ENCODE measurements at places on chromosomes 6 and 20.

DNA sequence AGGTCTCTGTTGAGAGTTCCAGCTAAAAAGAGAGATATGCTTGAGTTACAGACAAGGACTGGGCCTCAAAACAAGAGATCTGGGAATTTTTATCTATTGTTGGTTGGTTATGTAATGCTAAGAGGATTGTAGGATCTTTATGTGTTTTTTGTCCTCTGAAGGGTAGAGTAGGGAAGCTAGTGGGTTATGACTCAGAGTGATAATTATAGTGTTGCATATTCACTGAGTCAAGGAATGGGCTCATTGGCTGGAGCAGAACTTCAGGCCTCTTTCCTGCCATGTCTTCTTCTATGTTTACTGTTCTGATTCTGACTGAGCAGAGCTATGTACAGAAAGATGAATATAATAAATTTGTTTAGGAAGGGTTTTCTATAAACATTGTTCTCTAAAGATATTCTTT is 66.1 kb upstream of the NOX3 start:
- DNase-seq, result no peak

- peak; percentile 51 for DNase-seq
These were observed 49.0 kb downstream of the COL11A2 start for GRCh38 chr6:33143113-33143770.

- DNase-seq, result no peak
These were observed 12.4 kb upstream of the CCN5 start for GRCh38 chr20:44702776-44703175.

- DNase-seq, result no peak
These were observed 47.2 kb downstream of the SLC9A8 start for GRCh38 chr20:49859807-49860206.

GRCh38 chr20:45140836-45141235 is 16.6 kb upstream of the WFDC12 start:
- DNase-seq, result no peak

- DNase-seq, result no peak
These were observed 306.3 kb downstream of the LAMA2 start for GRCh38 chr6:129189266-129189665.

GRCh38 chr20:44858606-44859360 is 26.7 kb upstream of the YWHAB start:
- DNase-seq, result no peak

DNA sequence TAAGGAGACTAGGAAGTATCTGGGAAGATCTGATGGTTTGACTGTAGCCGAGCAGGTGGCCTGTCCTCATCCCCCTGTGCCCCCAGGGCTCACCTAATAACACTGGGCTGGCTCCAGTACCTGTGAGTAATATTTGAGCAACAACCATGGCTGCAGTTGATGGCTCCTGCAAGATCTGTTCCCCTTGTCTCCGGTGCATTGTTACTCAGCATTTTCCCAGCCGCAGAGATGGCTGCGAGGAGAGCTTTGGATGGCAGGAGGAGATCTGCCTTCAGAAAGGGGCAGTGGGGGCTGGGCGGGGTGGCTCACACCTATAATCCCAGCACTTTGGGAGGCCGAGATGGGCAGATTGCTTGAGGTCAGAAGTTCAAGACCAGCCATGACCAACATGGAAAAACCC is 39.3 kb downstream of the PTK7 start:
- peak; percentile 32 for DNase-seq

GRCh38 chr20:36336954-36337704 is 31.0 kb downstream of the DLGAP4 start:
- peak; percentile 61 for DNase-seq

DNA sequence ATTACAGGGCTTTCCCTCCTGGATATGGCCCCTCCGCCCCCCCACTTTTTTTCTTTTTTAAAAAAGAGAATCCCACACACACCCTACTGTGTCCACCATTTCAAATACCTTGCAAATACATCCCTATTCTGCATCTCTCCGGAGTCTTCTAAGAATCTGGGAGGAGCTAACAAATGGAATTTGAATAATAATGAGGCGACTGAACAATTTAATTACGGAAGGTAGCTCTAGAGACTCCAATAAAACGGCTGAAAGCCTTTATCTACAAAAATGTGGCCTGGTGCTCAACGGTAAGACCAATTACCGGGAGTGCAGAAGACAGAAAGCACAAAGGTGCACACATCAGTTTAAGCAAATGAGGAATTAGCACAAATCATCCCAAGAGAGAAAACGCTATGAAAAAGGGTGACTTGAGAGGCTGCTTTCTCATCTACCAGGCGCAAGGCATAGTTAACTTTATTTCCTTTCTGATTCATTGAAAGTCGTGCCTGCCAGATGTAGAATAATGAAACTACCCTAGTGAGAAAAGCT is 1.8 kb downstream of the RRAGD start:
- DNase-seq, result peak; percentile 63

DNA sequence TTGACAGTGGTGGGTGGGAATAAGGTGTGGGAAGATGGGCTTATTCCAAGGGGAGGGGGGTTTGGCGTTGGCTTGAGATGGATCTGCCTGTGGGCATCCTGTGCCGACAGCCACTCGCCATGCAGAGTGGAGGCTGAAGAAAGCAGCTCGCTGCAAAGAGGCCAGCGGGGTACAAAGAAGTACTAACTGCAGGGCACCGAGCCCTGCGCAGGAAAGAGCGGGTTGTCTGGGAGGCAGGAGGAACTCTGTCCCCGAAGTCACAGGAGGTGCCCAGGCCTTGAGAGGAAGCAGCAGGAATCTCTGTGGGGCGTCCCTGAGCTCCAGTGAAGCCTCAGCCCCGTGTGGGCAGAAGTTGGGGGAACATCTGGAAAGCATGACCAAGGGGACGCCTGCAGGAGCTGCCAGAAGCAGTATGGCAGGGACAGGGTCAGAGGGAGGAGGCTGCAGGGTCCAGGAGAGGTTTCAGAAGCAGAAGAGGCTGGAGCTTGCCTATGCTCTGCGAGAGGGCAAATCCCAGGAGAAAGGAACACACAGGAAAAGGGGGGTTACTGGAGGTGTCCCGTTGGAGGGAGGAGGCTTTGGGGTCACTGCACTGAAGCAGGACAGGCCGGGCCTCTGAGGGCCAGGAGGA is 77.2 kb downstream of the THBS2 start:
- DNase-seq, result no peak

DNA sequence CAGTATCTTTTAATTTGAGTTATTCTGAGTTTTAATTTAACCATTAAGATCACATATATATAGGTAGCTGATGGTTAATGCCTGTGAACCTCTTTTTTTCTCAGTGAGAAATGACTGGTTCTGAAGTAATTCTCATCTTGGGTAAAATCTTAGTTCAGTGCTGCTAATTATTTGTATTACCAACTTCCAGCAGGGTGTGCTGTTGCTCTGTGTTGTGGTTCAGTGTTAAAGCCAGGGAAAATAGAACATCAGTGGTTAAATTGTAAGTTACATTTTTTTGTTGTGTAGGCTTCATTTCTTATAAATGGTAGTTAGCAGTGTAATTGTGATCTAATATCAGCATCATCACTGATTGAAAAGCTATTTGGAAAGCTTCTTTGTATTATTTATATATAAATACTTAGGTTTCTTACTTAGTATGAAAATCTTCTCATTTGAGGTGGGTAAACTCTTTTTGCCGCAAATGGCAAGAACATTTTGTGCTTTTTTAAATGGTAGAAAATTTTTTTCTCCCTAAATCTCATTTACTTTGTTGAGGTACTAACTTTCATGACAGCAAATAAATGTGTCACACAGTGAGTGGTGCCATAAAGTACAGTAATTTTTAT is 43.7 kb downstream of the CDC5L start:
- DNase-seq, result peak; percentile 29

- DNase-seq, result no peak
These were observed 32.6 kb upstream of the C20orf144 start for GRCh38 chr20:33629533-33629932.

GRCh38 chr20:22379472-22379871 is 204.9 kb downstream of the FOXA2 start:
- DNase-seq, result no peak

GRCh38 chr20:39298121-39298520 is 336.0 kb downstream of the DHX35 start:
- DNase-seq, result no peak

DNA sequence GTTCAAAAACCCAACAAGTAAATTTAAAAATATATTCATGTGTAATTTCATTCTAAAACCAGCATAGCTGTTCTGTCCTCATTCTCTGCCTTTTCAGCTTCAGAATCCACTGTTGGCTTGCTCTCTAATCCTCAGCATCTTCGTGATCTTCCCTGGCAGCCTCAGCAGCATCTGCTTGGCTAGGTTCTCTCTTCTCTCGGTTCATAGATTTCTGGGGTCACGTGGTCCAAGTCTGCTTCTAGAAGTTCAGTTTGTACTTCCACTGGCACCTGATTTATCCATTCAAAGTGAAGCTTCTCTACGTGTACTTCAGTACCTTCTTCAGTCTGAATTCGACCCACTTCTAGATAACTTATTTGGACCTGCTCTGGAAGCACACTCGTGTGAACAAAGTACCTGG is 245.7 kb downstream of the EPM2A start:
- DNase-seq, result no peak

DNA sequence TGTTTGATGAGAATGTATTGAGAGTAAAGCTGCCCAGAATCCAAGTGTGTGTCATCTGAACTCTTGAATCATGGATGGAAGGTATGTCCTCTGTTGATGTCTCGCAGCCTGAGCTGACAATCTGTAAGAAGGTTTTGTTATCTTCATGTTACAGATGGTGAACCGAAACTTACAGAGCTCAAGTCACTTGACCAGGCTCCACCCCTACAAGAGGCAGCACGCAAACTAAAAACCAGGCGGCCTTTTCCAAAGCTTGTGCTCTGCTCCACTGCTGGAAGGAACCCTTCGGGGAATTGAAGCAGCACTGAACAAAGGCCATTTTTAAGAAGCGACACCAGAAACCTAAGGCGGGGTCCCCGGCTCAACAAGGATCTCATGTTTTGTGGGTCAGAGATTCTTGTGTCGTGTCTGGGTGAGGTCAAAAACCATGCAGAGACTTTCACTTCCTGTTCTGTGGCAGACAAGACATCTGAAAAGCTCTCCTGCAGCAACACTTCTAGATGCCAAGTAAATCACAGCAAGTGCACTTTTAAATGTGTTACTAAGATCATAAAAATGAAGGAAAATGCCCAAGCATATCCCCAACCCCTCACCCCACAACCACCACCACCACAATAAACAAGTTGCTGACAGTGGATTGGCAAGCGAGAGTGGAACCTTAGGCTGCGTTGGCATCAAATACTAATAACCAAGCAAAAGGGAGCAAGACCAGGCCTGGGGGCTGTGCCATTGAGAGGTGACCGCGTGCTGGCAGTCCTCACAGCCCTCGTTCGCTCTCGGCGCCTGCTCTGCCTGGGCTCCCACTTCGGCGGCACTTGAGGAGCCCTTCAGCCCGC is 27.3 kb downstream of the NQO2 start:
- peak; percentile 6 for DNase-seq

DNA sequence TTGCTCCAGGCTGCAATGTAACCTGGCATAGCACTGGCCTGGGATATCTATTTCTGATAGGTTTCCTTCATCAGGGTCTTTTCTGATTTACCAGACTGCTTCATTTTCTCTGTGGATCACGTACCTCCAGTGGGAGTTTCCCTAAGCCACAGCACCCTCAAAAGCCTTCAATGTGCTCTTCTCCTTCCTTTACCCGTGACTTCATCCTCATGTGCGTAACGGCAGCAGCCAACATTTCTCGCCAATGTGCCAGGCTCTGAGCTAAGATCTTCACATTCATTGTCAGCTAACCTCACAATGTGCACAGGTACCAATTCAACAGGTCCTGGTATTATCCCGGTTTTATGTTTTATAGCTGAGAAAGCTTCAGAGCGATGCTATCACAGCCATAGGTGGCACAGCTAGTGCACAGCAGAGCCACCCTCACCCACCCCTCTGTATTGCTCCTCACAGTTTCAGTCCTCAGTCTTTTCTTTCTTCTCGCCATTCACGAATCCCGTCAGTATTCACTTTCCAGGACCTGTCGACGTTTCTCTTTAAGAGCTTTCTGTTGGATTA is 58.2 kb downstream of the TNFAIP3 start:
- DNase-seq, result no peak

GRCh38 chr20:15257569-15257870 is 920.1 kb upstream of the FLRT3 start:
- DNase-seq, result no peak

- peak; percentile 79 for DNase-seq
These were observed 21.5 kb downstream of the NOL4L start for GRCh38 chr20:32563311-32564272.

- no peak for DNase-seq
These were observed 22.0 kb upstream of the CCDC167 start for GRCh38 chr6:37521674-37522073.

DNA sequence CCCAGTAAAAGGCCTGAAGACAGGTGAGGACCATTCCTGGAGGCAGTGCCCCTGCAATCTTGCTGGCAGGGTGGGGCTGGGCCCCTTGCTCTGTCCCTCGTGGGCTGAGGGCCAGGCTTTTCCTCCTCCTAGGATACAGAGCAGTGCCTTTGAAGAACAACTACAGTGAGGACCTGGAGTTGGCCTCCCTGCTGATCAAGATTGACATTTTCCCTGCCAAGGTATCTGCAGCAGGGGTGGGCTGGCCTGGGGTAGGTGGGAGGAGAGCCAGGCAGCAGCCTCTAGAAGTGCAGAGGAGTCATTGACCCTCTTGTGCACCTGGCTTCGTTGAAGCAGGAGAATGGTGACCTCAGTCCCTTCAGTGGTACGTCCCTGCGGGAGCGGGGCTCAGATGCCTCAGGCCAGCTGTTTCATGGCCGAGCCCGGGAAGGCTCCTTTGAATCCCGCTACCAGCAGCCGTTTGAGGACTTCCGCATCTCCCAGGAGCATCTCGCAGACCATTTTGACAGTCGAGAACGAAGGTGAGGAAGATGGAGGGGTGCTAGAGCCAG is 36.5 kb downstream of the PLCG1 start:
- no peak for DNase-seq

GRCh38 chr6:4401408-4402368 is 266.3 kb upstream of the ECI2 start:
- no peak for DNase-seq

- DNase-seq, result no peak
These were observed 533.7 kb downstream of the DOK5 start for GRCh38 chr20:55009066-55009465.

DNA sequence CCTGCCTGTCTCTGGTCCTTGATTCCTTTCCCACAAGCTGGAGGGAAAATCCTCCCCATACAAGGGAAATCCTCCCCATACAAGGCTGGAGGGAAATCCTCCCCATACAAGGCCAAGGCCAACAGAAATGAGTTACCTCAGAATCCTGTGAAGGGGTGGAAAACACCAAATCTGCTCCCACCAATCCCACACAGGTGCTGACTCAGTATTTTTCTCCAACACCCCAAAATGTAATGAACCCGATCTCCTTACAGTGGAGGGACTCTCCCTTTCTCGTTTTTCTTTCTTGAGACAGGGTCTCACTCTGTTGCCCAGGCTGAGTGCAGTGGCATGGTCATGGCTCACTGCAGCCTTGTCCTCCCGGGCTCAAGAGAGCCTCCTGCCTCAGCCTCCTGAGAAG is 6.3 kb downstream of the SNHG17 start:
- no peak for DNase-seq

Data from H7 (cell line).